ENCODE measurements at places on chromosomes 12 and 14. TPM values are rescaled to one million over a fixed set of nuclear protein-coding genes. Genes with fewer than 3 reads are reported as not detected.
A peak's percentile ranks its signal among the peaks of the same experiment; 100 is the strongest.

Gene SIX6
- not detected for total RNA-seq

Gene NOS1
- not detected for total RNA-seq

Gene CCDC88C
- 0.18 TPM for total RNA-seq

Gene CLEC6A
- total RNA-seq = not detected

Gene VRTN
- not detected for total RNA-seq

Gene ANKS1B
- 0.18 TPM for total RNA-seq

DNA sequence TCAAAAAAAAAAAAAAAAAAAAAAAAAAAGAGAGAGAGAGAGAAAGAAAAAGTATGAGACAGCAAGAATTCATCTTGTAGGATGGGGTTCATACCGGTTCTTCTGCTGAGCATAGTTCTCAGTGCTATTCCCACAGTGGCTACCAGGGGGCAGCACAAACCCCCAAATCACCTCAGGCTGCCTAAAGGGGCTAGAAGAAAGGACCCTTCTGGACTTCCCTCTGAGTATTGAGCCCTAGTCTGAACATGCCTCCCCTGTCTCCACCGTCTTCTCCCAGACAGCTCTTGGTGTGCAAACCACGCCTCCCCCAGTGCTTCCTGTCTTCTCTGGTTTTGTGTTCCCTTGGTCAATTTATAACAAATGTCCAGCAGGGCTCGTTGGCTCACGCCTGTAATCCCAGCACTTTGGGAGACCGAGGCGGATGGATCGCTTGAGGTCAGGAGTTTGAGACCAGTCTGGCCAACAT, 31.3 kb upstream of the SMUG1 start:
- peak; percentile 74 for DNase-seq
- H3K4me3 ChIP-seq = no peak overlapping the region
- no peaks in the 10 kb centered on the region for H3K36me3 ChIP-seq

DNA sequence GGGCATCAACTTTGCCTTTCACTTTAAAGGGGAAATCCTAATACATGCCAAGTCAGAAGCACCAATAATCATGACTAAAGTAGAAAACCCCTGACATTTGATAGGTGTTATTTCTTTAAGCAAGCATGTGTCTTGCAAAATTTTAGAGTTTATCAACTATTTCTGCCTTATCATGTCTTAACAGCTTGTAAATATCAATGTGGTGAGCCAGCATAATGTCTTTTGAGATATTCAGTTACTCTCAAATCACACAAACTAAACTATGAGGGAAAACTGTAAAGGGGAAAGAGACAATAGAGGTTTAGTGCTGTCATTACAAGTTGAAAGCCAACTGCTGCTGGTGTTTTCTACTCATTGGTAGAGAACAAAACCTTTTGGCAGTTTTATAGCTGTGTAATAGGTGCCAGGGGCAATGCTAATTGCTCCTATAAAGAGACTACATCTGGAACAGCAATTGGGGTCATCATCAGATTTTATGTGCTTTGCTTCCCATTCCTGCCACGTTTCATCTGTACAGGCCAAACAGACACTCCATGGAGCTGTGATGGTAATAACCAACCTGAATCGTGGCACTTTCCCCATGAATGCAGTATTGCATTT, 1027.4 kb downstream of the FSCB start:
- no peaks in the 10 kb centered on the region for H3K4me1 ChIP-seq
- no peak for DNase-seq
- no peak overlapping the region for H3K4me3 ChIP-seq
- no peaks in the 10 kb centered on the region for H3K36me3 ChIP-seq
- H3K27ac ChIP-seq = no peak overlapping the region
- no peaks in the 10 kb centered on the region for H3K27me3 ChIP-seq

- H3K4me3 ChIP-seq = no peak overlapping the region
- no peak for DNase-seq
- no peak overlapping the region for H3K27ac ChIP-seq
- peaks cover 16% of the 10 kb centered on the region for H3K4me1 ChIP-seq
- H3K36me3 ChIP-seq = no peaks in the 10 kb centered on the region
- no peaks in the 10 kb centered on the region for H3K27me3 ChIP-seq
These were observed 414.3 kb downstream of the BCAT1 start for GRCh38 chr12:24534622-24535021.

DNA sequence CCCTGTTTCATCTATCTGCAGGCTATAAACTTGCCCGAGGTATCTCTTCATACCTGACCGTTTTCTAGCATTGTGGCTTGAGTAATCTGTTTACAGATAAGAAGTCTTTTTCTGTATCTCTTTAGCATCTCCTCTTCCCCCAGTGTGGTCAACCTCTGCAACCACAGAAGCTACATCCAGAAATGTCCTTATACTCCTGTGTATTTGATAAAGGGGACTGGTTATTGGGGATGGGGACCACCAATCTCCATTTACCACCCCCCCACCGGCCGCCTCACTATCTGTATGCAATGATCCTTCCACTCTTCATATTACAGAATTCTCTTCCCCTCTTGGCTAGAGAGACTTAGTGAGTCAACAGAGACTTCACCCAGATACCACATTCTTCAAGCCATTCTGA, 3.4 kb upstream of the RPAP3 start:
- H3K4me1 ChIP-seq = no peaks in the 10 kb centered on the region
- H3K4me3 ChIP-seq = no peak overlapping the region
- H3K27ac ChIP-seq = no peak overlapping the region
- peak; percentile 11 for DNase-seq

DNA sequence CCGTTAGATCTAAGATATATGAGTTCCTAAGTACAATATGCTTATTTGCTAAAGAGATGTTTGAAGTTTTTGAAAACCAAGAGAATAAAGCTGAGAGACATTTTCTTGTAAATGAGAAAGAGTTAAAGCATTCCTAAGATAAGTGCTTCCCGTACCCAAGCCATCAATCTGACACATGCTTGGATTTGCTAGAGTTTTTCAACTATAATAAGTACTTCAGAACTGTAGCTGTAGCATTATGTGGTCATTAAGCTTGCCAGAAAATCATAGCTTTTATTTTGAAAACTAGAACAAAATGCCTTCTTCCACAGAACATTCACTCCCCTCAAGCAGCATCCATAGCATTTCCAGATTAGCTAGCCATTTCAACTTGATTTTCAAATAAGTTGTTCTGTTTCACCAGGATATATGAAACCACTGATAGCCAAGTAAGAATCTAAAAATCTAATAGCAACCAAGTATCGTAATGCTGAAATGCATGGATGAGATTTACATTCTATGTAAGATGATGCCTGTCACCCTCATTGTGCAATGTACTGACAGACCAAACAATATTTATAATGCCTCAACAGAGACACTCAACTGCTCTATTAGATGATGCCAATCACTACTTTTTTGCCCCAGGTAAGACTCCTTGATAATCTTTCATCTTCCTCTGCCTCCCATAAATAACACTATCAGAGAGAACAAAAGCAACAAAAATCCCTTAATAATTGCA, 8.0 kb downstream of the SNW1 start:
- H3K36me3 ChIP-seq = peaks cover 15% of the 10 kb centered on the region
- no peaks in the 10 kb centered on the region for H3K4me1 ChIP-seq
- no peak overlapping the region for H3K27ac ChIP-seq
- peak; percentile 28 for DNase-seq
- H3K27me3 ChIP-seq = no peaks in the 10 kb centered on the region
- no peak overlapping the region for H3K4me3 ChIP-seq

GRCh38 chr14:20428010-20428365, 8.0 kb downstream of the KLHL33 start:
- 0 out of 2 replicates have a peak, but pooled peaks cover 2% of the 10 kb centered on the region for H3K4me1 ChIP-seq
- H3K4me3 ChIP-seq = no peak overlapping the region
- no peak for DNase-seq
- H3K36me3 ChIP-seq = no peaks in the 10 kb centered on the region

DNA sequence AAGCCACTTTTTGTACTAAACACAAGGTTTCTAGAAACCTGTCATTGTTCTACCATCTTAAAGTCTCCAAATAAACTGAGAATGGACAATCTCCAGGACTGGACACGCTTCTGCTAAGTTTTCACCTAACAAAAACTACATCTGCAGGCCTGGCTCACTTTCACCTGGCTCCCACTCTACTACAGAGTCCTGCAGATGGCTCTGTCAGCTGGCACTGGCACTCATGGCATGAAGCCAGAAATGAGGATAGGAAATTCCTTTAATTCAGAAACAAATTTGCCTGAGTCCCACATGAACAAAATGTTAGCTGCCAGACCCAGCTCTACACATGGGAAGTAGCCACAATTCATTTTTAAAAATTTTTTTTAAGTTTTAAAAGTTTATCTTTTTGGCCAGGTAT, 42.1 kb downstream of the STXBP6 start:
- peaks cover 16% of the 10 kb centered on the region for H3K4me1 ChIP-seq
- H3K4me3 ChIP-seq = no peak overlapping the region
- no peak overlapping the region for H3K27ac ChIP-seq
- no peaks in the 10 kb centered on the region for H3K27me3 ChIP-seq

DNA sequence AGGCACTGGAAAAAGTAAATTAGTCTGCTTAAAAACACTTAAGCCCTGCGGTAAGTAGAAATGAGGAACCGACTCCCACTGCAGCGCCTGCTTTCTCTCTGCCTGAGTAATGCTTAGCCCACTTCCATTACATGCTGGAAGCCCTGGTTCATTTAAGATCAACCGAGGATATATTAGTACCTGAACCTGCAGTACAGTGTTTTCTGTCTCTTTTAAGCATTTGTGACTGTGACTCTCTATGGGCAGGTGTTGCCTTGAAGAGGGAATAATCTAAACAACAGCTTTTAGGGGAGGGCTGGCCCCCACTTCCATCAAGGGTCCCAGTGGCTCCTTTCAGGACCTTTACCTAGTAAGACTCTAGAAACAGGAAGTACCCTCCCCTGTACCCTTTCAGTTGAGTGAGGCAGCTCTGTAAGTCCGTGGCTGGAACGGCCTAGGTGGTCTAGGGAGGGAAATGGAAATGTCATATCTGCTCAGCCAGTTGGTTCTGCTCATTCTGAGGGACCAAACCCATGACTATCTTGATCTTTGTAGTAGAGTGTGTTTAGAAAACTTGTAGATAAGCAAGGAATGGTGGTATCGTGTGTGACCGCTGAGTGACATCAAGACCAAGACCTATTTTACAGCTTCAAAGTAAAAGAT, 56.2 kb downstream of the FNTB start:
- DNase-seq = no peak
- no peak overlapping the region for H3K27ac ChIP-seq
- no peaks in the 10 kb centered on the region for H3K27me3 ChIP-seq

DNA sequence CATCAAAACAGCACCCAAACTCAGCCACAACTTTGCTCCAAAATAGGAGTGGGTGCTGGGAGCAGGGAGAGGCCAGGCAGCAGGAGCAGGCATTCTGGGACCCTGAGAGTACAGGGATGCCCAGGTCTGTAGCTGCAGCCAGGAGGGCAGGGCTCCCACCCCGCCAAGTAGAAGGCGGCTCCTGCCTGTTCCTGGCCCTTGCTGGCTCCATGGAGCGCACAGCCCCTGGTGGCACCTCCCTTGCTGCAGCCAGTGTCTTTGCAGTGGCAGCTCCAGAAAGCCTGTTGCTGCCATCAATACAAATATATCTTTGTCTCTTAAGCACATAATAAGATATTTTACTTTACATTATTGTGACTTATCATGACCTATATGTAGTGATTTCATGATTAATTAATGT, 1096.5 kb downstream of the FSCB start:
- no peak for DNase-seq
- H3K27ac ChIP-seq = no peak overlapping the region
- no peaks in the 10 kb centered on the region for H3K4me1 ChIP-seq
- H3K27me3 ChIP-seq = no peaks in the 10 kb centered on the region
- H3K4me3 ChIP-seq = no peak overlapping the region
- no peaks in the 10 kb centered on the region for H3K36me3 ChIP-seq

DNA sequence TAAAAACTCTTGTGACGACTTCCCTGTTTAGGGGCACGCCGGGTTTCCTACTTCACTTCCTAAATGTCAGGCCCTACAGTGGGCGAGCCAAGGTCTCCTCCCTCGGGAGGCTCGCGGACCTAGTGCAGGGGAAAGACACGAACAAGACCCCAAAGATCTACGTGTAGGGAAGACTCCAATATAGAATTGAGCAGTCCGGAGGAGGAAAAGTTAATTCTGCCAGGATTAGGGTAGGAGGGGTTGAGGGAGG, 564 bp downstream of the ATXN3 start:
- H3K4me3 ChIP-seq = peak overlapping the region; percentile 85
- no peak for DNase-seq
- H3K27me3 ChIP-seq = no peaks in the 10 kb centered on the region
- no peaks in the 10 kb centered on the region for H3K36me3 ChIP-seq
- peaks cover 7% of the 10 kb centered on the region for H3K4me1 ChIP-seq
- peak overlapping the region; percentile 91 for H3K27ac ChIP-seq

DNA sequence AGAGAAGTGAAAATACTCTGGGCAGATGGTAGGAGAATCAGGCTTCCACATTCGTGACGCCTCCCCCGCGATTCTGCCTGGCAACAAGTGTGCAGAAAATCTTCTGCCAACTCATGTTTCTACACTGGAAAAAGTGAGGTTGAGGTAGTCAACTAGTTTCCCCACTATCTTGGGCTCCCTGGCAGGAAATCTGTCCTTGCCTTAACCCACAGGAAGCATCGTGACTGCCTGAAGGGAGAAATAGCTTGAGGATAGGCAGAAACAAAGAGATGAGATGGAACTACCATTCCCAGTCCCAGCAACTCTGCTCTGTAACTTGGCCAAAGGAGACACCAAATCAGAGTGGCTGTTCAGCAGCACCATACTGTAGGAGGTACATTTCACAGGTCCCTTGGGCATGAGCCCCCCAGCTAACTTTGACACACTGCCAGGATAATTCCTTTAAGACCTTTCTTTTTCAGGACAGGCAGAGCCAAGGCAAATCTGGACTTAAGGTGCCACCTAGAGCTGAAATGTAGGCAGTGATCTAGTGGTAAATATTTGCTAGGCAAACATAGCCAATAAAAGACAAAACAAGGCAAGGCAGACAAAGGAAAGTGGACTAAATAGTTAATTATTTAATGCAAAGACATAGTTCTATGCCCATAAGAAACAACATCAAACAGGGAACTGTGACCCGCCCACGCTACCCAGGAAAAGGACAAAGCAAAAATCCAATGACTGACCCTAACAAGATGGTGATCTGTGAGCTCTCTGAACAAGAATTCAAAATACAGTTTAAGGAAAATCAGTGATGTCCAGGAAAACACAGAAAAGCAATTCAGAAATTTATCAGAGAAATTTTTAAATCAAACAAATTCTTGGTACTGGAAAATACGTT, 205.1 kb downstream of the PTPRO start:
- no peak overlapping the region for H3K4me3 ChIP-seq
- no peaks in the 10 kb centered on the region for H3K4me1 ChIP-seq
- peak; percentile 15 for DNase-seq

- peaks cover 14% of the 10 kb centered on the region for H3K4me1 ChIP-seq
- peak; percentile 40 for DNase-seq
- H3K36me3 ChIP-seq = no peaks in the 10 kb centered on the region
- no peaks in the 10 kb centered on the region for H3K27me3 ChIP-seq
- no peak overlapping the region for H3K27ac ChIP-seq
These were observed 114.8 kb downstream of the SMOC1 start for GRCh38 chr14:69994002-69994401.

GRCh38 chr14:57302883-57303282, 34.1 kb downstream of the AP5M1 start:
- H3K27me3 ChIP-seq = peaks cover 11% of the 10 kb centered on the region
- no peak overlapping the region for H3K27ac ChIP-seq
- H3K36me3 ChIP-seq = no peaks in the 10 kb centered on the region
- DNase-seq = no peak
- no peaks in the 10 kb centered on the region for H3K4me1 ChIP-seq
